ENCODE measurements at places on chromosomes 4 and X.

DNA sequence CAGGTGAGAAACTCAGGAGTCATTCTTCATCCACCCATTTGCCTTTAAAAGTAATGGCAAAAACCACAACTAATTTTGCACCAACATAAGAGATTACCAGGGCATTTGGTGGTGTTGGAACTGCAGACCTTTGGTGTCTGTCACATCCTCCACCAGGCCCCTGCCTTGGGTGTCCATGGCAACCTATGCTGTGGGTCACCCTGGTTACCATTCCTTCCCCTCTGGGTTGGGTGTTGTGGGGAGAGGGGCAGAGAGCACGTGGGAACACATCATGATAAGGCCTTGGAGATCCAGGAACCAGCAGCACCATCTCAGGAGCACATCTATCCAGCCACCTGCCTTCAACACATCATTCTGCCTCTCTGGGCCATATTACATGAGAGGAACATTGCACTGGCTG is 77.3 kb downstream of the CHRNA9 start:
- DNase-seq = no peak

DNA sequence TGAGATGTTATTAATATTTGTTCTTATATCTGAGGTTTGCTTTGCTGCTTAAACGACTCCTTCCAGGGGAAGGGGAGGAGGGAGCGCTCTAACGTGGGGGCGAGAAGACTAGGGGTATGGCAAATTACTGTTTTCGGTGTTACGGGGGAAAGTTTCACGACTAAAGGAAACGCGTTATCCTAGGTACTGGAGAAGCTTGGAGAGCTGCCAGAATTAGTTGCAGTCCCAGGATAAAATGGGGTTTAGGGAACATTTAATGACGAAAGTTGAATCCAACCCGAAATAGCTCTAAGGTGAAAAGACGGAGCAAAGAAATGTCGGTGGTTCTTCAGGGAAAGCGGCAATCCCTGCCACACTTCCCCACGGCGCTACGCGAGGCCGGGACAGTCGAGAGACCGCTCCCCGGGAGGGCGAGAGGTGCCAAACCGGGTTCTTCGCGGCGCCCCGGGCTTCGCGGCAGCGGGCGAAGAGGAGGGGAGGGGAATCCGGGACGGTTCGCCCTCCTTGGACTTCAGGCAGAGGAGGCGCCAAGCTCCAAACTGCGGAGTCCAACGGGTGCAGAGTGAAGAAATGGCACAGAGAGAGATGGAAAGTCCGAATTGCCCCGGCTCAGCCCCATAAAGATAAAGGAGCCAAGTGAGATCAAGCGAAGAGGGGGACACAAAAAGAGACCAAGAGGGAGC is 724 bp downstream of the THOC2 start:
- peak; percentile 14 for DNase-seq

DNA sequence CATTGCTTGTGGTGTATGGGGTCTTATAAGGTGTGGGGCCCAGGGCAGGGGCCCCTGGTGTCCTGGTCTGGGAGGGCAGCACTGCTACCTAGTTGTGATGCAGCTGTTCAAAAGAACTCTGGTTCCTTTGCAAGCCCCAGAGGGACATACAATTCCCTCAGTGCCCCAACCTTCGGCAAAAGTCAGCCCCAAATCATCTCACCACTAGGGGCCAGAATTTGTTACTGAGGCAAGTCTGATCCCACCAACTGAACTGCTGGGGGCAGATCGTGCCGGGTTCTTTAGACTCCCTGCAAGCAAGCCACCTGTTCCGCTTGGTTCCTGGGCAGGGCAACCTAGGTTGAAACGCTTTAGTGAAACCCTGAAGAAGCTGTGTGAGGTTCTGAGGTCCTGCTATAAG is 180.1 kb upstream of the S100G start:
- DNase-seq = no peak

GRCh38 chrX:147875866-147876596 is 35.7 kb upstream of the FMR1 start:
- peak; percentile 44 for DNase-seq

- peak; percentile 85 for DNase-seq
Observed at GRCh38 chr4:110091434-110092140, 106.8 kb downstream of the ELOVL6 start.

DNA sequence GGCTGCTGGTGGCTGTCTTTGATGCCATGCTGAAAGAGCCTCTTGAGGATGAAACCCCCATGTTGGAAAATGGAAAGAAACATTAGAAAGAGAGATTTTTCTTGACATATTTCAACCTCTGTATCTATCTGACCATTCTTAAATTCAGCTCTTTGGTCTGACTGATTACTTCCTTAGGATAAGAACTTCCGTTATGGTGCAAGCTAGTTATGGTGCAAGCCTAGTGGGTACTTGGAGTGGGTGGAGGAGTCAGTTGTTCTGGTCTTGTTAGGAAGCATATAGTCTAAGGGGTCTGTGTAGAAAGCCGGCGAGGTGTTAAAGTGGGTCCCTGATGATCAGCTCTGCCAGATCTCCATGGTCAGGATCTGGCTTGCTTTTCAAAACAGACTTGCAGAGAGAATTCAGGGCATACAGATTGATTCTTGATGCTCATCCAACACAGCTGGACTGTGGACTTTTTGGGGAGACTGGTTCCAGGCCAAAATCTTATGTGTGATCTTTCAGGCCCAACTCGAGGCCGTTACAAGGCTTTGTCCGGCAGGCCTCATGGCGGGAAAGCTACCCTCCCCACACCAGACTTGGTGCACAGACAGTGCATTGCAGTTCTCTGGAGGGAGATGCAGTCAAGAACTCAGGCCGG is 82.8 kb upstream of the BOD1L1 start:
- no peak for DNase-seq

- no peak for DNase-seq
Observed at GRCh38 chr4:73445383-73446335, 9.6 kb downstream of the AFP start.

DNA sequence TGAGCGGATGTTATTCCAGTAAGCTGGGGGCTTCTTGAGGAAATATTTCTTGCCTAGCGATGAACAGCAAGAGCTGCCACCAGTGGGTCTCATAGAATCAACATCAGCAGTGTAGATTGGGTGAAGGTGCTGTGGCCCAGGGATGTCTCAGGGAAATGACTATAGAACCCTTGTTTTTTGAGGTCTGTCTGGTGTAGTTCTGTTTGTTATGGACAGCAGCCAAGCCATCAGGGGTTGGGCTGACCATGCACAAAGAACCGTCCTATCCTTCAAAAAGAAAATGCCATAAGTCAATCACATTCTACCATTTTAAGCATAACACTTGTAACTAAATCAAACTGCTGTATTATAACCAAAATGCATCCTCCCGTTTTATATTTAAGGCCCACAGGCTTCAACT is 17.3 kb upstream of the C1GALT1C1 start:
- DNase-seq = peak; percentile 29

DNA sequence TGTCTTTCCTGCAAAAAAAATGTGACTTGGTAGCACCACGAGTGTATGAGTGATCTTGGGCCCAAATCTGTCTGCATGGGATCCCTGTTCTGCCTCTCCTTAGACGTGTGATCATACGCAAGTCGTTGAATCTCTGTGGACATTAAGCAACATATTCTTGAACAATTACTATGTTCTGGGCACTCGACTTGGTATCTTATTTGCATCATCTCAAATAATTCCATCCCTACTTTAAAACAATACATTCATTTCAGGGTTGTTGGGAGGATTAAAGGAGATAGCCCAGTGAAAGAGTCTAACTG is 145.4 kb upstream of the CPEB2 start:
- DNase-seq = no peak

DNA sequence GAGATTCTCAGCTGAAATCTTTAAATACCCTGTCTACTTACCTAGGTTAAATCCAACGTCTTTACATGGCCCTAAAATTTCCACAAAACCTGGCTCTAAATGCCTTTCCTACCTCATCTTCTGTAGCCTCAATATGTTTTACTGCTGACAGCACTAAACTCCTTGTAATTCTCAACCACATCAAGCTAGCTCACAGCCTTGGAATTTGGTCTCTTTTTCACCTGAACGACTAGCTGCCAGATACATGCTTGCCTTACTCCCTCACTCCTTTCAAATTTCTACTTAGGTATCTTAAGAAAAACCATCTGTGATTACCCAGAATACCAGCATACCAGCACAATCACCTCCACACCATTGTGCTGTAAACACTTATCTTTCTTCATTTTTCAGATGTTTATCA is 635.6 kb upstream of the PCDH10 start:
- no peak for DNase-seq

GRCh38 chr4:1792832-1793495 is at the start of gene FGFR3:
Gene FGFR3, plus strand, starts transcription at chr4:1793293. Its CDS starts 642 bp downstream, at chr4:1793935.
- DNase-seq = no peak

GRCh38 chr4:152591396-152591795 is 55.5 kb upstream of the FBXW7 start:
- DNase-seq = peak; percentile 59

DNA sequence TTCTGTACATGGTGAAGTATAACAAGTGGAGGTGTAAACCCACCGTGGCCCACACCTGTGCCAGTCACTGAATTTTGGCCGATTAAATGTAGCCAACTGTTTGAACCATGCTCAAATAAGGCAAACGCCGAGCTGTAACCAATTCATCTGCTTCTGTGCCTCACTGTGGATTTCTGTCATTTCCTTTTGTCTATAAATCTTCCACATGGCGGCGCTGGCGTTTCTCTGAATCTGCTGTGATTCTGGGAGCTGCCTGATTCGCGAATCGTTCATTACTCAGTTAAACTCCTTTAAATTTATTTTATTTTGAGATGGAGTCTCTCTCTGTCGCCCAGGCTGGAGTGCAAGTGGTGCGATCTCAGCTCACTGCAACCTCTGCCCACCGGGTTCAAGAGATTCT is 19.2 kb downstream of the SUPT20HL2 start:
- peak; percentile 45 for DNase-seq

- peak; percentile 60 for DNase-seq
Observed at GRCh38 chr4:140300271-140300970, 73.0 kb upstream of the SCOC start.

DNA sequence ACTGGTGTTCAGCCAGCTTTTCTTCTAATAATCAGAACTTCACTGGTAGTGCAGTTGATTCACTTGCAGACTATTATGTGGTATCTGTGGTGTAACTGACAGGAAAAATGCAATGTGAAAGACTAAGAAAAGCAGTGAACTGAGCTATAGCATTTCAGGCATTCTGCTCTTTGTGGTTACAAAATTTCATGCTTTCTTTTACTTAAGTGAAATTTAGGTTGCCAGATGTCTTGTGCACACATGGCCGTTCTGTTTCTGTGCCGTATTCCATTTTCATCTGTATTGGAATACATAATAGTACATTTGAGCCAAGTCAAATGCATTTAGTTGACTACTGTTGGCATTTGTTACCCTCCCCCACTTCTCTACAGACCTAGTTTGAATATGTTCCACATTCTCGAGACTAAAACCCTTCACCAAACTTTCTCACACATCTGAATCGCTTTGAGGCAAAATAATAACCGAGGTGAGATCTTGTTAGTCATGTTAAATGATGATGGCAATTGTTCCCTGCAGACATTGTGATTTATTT is 8.2 kb downstream of the RTL3 start:
- peak; percentile 84 for DNase-seq

DNA sequence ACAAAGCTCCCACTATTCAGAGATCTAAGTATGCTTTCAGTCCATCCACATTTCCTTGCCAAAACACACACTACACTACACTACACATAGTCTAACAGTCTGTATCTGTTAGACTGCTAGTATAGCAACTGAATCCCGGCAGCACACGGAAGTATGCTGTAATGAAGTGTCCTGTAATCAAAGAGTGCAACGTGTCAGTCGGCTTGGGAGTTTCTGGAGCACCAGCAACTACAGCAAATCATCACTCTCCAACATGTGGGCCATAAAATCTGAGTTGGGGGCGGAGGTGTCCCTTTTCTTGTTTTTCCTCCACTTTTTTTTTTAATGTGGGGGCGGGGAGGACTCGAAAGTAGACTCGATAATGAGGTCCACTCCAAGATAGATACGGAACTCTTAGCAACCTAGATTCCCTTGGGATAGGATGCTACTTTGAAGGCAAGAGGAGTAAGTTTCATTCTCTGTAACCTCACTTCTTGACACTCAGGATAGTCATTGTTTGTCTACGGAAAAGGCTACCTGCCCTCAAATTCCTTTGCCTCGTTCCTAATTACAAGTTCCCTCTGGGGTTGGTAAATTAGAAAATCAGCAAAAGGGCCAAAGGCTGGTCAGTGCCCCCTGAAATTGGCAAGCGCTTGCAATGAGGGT is 722 bp downstream of the SLC10A7 start:
- peak; percentile 80 for DNase-seq

DNA sequence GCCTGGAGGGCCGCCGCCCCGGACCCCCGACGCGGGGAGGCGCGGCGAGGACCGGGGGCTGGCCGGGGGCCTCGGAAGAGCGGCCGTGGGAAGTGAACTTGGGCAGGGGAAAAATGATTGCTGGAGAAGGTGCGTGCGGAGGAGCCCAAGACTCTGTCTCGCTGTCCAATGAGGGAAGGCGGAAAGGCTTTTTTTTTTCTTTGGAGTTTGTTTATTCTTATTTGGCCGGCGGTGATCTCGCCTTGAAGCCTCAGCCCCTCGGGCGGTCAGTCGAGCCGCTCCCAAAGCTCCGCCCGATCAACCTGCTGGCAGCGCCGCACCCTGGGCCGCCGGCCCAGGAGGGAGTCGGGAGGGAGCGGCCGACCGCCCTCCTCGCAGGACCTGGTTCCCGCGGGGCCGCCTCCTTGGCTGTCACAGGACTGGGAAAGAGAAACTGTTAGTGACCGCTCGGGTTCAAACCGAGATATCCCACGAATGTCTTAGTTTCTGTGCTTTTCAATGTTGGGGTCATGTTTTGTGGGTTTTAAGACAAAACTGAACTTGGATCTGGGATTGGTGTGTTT is 2.5 kb downstream of the CPEB2 start:
- peak; percentile 76 for DNase-seq
